Posterior cingulate gyrus (tissue), 11 donors: ENCODE measurements at places on chromosomes 1 and 21.

DNA sequence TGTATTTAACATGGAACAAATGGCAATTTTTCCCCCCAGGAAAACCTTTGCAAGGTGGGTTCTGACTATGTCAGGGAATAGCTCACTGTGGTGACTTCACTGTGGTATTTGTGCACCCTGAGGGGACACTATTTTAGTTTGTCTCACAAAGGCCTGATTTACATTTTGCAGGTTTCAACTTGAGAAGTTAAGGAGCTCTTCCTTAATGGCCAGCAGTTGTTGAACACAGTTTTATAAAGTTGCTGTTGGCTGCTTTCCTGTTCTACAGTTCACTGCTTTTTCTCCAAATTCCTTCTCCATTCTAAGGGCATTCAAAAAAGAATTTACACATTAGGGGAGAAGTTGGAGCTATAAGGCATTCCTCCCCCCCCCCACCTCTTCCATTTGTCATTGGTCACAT is 4.6 kb downstream of the LAMC1 start:
- DNase-seq: no peak

DNA sequence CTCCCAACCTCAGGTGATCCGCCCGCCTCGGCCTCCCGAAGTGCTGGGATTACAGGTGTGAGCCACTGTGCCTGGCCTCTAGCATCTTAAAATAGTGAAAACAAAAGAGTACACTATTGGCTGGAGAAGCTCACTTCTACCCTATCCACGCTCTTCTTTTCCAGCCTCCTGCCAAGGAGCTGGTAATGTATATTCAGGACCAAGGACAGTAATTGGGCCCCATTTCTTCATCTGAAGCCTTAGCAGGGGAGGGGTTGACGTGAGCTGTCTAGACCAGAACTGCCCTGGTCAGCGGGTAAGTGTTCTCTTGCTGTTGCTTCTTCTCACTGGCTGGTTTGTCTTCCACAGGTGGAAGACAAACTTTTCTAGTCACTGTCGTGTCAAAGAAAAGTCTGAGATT is 70.2 kb downstream of the DNM3 start:
- no peak for DNase-seq

DNA sequence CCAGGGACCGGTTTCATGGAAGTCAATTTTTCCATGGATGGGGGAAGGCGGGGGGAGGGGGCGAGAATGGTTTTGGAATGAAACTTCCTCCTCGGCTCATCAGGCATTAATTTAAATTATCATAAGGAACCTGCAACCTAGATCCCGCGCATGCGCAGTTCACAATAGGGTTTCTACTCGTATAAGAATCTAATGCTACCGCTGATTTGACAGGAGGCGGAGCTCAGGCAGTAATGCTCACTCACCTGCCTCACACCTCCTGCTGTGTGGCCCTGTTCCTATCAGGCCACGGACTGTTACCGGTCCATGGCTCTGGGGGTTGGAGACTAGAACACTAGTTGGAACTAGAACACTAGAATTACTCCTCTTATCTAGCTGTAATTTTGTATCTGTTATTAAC is 38.0 kb downstream of the PRRX1 start:
- DNase-seq: no peak

- no peak for DNase-seq
These were observed 7.2 kb upstream of the TNFSF18 start for GRCh38 chr1:173057984-173058383.

DNA sequence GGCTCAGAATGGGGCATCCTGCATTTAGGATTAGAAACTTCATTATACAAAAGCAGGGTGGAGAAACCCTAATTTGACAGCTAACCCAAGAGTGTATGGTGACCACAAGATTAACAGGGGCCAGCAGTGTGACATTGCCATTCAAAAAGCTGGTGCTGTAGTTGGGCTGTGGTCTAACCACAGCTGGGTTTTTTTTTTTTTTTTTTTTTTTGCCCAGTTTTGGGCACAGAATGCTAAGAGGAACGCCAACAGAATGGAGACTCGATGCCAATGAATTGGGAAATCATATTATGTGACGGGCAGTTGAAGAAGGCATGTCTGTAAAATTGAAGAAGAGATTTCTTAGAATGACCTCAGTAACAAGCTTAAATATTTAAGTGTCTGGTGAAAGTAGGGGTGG is 58.4 kb downstream of the NFIA start:
- no peak for DNase-seq

- no peak for DNase-seq
These were observed 318.5 kb upstream of the DUSP10 start for GRCh38 chr1:222060210-222060916.

DNA sequence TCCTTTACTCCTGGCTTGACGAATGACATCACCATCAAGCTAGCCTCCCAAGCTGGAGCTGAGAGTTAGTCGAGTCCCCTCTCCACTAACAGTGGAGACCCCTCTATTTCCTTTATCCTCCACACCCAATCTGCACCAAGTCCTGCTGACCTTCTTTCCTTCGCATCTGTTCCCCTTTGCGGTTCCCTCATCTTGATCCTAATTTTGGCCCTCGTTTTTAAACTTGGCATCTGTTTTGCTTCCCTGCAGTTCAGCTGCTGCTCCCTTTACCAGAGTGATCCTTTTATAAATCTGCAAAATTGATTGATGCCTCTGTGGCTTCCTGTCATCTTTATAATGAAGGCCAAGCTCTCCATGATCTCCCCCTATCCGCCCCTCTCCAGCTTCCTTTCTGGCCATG is 49.0 kb upstream of the TSPAN2 start:
- no peak for DNase-seq

DNA sequence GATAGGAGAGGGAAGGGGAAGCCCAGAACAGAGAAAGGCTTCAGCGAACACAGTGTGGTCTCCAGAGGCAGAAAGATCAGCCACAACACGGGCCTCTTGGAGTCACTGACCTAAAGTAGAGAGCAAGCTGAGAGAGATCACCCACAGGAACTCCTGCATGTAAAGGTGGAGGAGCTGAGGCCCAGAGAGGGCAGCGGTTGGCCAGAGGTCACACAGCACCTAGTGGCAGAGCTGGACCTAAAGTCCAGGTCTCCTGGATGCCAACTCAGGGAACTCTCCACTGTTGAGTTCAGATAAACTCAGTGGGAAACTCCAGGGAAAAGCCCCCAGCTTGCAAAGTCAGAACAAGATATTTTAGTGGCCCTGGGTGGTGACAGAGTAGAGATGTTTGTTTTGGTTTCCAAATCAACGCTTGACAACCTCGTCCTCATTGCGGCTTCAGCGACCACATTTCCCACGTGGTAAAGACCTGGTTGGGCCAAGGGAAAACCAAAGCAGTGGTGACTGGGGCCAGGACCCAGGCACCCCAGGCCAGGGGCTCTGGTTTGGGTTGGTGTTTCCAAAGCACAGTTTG is 4.6 kb downstream of the IFFO2 start:
- no peak for DNase-seq

- no peak for DNase-seq
These were observed 269.6 kb downstream of the DPYD start for GRCh38 chr1:97651250-97651649.

- no peak for DNase-seq
These were observed 32.7 kb upstream of the WASF2 start for GRCh38 chr1:27522432-27523336.

GRCh38 chr1:54223441-54224202 is 23.7 kb downstream of the MRPL37 start:
- no peak for DNase-seq

- no peak for DNase-seq
These were observed 18.6 kb upstream of the CHIA start for GRCh38 chr1:111272081-111272480.

GRCh38 chr21:45283035-45283610 is 4.6 kb downstream of the POFUT2 start:
- no peak for DNase-seq

DNA sequence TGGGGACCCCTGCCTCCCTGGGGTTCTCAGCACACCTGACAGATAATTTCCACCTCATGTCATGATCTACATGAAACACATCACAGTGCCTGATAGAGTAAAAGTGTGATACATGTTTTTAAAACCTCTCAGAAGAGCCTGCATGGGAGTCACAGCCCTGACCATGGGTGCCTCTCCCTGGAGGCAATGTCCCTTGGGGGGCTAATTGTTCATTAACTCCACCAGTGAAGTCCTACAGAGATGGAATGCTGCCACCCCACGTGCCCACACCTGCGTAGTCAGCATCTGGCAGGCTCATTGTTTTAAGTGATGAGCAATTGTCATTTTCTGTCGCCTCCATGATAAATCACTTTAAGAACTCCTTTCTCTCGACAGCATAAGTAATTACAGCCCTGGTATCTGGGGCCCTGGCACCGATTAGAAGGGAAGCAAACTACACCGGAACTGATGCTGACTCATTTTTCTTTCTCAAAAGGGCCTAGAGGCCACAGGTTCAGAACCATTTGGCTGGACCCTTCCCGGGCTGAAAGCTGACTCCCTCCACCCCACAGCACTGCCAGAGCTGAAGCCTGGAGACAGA is 109.6 kb upstream of the GJB5 start:
- no peak for DNase-seq

DNA sequence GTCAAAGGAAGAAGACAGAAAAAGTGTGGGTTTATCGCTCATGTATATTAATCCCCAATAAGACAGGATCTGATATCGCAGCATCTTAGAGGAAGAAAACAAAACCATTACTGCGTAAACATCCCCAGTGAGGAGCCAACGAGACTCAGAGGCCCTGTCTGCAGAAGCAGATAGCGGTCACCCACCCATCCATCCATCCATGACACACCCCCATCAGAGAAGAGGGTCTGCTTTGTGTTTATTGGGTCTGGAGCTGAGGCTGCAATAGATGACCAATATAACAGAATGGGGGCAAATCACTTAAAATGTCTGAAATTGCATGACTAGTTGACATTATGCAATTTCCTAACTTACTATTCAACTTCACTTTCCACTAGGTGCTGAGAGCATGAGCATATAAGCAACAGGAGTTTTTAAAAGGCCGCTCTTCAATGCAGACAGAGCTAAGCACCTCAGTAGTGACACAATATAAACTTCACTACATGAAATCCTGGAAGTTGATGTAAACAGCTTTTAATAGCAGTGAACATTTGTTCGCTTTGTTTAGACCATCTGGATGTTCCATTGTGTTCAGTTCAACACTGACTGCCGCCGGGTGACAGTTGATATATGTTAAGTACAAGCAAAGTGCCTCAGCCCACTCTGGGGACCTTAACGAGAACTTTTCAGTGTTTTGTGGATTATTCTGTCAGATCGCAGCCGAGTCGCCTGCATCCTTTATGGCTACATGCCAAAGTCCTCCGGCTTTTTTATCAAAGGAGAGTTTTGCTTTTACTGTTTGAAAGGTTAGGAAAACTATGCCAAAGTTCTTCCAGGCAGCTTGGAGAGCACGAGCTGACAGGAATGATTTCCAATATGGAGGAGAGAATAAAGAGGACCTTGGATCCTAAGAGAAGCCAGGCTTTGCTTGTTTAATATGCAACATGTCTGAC is 167.5 kb downstream of the ZNF281 start:
- DNase-seq: no peak

GRCh38 chr1:2451741-2452140 is 24.3 kb upstream of the PLCH2 start:
- DNase-seq: no peak

DNA sequence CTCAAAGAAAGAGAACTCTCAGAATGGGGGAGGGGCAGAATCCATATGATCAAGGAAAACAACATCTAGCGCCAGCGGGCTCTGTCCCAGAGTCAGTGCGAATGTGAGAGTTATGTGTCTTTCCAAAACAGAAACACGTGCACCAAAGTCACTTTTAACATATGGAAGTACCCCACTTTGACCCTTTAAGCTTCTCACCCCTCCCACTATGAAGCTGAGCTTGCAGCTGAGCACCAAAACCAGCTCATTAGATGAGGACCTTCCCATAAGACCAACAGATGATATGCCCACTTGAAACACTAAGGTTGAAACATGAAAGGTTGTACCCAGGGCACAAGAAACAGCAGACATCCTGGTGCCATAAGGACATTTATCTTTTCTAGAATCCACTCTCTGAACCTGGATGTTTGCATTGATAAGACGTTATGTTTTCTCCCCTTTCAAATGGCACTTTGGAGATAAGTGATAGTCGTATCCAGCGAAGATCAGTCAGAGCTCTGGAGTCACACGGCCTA is 171.0 kb downstream of the TGFBR3 start:
- no peak for DNase-seq

DNA sequence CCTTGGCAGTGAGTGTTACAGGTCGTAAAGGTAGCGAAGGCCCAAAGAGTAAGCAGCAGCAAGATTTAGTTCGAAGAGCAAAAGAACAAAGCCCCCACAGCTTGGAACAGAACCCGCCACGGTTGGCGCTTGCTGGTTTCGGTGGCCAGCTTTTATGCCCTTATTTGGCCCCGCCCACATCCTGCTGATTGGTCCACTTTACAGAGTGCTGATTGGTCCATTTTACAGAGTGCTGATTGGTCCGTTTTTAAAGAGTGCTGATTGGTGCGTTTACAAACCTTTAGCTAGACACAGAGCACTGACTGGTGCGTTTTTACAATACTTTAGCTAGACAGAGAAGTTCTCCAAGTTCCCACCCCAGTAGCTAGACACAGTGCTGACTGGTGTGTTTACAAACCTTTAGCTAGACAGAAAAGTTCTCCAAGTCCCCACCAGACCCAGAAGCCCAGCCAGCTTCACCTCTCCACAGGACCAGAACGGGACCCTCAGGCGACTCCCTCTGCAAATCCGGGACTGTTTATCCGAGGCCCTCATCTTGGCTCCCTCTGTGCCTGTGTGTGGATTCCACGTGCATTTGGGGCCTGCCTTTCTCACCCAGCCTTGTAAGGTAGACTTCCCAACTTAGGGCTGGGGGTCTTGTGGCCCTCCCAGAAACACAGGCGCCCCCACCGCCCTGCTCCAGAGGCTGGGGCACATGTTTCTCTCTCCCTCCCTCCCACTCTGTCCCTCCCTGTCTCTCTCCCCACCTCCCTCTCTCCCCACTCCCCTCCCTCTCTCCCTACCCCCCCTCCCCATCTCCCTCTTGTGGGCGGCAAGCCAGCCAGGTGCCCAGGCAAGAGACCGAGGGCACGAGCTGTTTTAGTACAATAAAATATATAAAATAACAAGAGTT is 12.6 kb downstream of the FTCD start:
- DNase-seq: no peak

DNA sequence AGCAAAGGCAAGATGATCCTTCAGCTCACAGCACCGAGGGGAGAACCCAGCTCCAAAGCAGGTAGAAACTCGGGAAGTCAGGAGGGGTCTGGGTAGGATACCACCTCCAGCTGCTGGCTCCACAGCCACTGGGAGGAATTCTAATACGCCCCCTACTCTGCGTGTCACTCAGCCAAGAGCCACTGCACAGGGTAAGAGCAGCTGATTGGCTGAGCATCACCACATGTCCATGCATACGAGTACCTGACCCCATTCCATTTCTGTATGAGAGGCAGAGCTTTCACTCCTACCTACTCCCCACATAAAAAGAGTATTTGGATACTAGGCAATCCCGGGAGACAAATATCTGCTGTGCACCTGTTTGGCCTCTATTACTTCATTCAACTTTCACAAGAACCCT is 121.4 kb downstream of the RRAGC start:
- DNase-seq: no peak

GRCh38 chr1:115073298-115074087 is 15.8 kb downstream of the TSPAN2 start:
- no peak for DNase-seq

DNA sequence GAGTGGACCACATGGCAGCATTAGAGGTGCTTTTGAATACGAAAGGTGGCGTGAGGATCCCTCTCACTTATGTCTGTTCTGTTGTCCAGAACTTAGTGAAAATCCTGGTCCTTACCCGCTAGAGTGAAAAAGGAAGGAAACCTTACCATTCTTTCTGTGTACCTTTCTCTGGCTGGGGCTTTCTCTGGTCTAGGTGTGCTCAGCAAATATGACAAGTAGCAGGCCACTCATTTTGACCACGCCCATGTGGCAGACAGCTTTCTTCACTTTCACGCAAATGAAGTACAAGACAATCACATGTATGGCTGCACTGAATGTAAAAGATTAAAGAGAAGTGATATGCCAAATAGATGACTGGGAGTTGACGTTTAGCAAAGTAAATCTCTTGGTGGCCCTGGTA is 131.9 kb downstream of the FGGY start:
- DNase-seq: no peak
